ENCODE measurements at places on chromosomes 1 and 21.

DNA sequence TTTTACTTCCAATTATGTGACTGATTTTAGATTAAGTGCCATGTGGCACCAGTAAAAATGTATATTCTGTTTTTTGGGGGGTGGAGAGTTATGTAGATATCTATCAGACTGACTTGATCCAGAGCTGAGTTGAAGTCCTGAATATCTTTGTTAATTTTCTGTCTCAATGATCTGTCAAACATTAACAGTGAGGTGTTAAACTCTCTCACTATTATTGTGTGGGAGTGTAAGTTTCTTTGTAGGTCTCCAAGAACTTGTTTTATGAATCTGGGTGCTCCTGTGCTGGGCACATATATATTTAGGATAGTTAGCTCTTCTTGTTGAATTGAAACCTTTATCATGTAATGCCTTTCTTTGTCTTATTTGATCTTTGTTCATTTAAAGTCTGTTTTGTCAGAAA lies 276.5 kb upstream of the USP25 start:
- DNase-seq, result no peak

DNA sequence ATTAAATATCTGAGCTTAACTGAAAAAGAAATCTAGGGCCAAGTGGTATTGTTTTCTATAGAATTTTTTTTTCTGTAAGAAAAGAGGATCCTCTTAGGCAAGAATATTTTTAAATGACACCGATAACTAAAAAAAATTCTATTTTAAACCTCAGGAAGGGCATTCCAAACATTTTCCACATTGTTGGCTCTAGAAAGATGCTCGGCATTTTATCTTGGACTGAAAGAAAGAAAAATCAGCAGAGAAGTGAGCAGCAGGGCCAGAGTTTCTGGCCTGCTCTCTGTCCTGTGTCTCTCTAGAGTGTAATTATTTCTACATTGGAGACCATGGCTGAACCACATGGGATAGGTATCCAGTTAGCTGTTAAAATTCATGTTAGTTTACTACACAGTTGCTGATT lies 192.5 kb upstream of the GREM2 start:
- DNase-seq, result no peak

DNA sequence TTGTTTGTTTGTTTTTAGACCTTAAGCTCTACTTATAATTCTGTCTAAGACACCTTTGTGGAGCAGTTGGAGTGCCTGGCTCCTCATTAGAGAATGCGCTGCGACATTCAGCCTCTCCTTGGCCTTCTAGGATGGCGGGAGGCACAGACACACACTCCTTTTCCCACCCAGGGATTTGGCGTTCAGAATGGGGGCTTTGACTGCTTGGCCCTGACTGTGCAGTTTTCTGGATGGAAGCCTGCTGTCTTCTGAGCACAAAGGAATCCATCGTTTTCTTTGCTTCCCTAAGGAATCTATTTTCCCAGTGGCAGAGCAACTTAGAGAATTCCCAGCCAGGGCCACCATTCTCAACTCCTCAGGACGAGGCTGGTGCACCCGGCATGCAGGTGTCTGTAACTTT lies 83.6 kb downstream of the GALNT2 start:
- no peak for DNase-seq

DNA sequence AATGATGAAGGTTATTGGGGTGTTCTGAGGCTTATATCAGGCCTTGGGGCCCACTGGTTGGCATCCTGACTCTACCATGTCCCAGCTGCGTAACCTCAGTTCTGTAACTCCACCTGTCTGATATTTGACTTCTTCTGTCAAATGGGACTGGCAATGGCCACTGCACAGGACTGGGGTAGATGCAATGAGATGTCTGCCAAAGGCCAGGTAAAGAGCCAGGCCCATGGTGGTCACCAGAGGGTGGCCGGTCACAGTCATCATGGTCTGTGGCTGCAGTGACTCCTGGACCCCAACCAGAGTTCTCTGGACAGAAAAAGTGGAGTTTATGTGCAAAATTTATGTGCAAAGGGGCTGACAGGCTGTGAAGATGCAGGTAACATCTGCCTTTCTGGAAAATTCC lies 173.3 kb downstream of the PTPRU start:
- DNase-seq, result no peak

- peak; percentile 91 for DNase-seq
Observed at GRCh38 chr1:227762231-227762911, 27.1 kb downstream of the SNAP47 start.

DNA sequence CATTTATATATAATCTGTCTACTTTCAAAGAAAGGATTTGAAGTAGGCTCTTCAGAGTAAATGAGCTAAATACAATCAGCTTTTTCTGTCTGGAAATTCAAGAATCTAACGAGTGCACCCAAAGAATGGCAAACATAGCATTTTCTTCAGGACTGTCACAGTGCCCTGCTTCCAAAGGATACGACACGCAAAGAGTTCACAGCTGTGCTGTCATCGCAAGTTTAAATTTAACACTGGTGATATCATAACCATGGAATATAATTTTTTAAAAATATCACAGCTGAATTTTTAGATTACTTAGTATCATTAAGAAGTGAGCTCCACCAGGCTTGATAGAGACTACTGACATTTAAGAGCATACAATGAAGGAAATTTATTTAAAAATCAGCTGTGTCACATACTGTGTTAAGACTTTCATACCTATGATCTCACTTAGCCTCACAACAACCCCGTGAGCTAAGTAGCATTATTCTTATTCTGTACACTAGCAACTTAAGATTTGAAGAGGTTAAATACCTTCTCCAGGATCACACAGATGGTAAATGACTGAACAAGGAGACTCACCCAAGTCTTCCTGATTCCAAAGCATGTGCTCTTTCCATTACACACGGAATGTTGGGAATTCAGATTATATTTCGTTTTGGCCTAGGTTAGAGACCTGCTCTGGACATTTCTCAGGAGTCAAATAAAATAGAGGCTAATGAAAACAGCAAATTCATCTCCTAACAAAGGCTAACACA lies 46.2 kb upstream of the PRRX1 start:
- no peak for DNase-seq

- DNase-seq, result no peak
Observed at GRCh38 chr1:164443166-164443565, 115.8 kb upstream of the PBX1 start.

- no peak for DNase-seq
Observed at GRCh38 chr1:75133750-75134646, at the start of gene LHX8. Gene LHX8 (plus strand): TSS chr1:75134388. CDS start chr1:75136615, 2,227 bp downstream.

DNA sequence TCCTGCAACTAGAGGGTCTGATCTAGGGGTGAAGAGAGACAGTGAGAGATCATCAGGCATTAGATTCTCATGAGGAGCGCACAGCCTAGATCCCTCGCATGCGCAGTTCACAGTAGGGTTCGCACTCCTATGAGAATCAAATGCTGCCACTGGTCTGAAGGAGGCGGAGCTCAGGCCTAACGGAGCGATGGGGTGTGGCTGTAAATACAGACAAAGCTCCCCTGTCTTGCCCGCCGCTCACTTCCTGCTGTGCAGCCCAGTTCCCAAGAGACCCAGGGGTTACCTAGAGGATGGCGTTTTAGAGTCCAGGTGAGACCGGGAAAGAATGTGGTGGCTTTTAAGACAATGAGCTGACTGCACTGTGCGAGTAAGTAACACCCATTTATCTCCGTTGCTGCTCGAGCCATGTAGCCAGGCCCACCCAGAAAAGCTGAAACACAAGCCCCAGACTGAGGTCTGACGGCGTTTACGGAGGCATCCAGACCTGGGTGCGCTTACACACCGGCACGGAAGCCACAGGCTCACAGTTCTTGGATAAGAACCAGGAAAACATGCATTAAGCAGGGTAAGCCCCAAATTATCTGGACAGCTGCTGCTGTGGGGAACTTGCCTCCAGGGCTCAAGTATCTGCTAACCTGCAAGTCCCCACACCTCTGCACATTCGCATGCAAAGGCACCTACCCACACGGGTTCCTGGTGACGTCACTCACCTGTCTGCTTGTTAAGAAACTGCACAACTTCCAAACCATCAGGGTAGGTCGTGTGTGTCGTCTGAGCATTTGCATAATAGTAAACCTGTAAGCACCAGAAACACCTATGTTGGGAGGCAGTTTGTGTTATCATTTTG lies 12.5 kb downstream of the TCP10L start:
- DNase-seq, result no peak
